ENCODE measurements at places on chromosomes 5 and 9. TPM values are rescaled to one million over a fixed set of nuclear protein-coding genes. Genes with fewer than 3 reads are reported as not detected.

ORM1 gene
- total RNA-seq: not detected

- no peak for DNase-seq
Measured at GRCh38 chr9:124810663-124811355, 33.9 kb downstream of the OLFML2A start.

ADGRD2 gene
- total RNA-seq: not detected

DNA sequence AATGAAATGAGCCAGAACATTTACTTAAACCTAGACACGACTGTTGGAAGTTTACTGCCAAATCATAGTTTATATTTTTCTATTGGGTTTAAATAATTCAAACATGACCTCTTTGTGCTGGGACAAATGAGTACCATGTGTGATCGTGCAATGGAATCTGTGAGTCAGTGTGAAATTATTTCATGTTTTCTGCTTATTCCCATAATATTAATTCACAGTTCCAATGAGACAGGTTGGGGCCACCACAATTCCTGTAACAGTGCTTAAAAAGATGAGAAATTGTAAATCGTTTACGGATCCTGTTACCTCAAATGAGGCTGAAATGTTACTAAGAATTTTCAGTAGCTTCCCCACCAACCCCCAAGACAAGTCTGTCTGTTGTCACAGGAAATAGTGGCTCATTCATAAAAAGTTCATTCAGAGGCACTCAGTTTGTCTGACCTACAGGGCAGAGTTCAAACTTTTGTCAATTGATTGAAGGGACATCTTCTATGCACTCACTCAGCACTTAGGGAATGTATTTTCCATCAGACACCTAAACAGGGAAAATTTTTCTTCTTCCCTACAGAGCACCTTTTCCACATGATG lies 563.9 kb upstream of the ADAMTS16 start:
- DNase-seq: no peak

GRCh38 chr5:37631939-37632338 lies 207.9 kb downstream of the GDNF start:
- DNase-seq: no peak

DNA sequence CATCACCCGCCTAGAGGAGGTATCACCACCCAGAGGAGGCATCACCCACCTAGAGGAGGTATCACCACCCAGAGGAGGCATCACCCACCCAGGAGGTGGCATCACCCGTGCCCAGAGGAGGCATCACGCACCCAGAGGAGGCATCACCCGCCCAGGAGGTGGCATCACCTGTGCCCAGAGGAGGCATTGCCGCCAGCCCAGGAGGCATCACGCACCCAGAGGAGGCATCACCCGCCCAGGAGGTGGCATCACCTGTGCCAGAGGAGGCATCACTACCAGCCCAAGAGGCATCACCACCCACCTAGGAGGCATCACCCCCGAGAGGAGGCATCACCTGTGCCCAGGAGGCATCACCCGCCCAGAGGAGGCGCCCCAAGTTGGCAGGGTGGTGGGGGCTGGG lies 2.6 kb downstream of the NOTCH1 start:
- DNase-seq: no peak

ZER1 gene
- 24.1 TPM for total RNA-seq

- peak; percentile 62 for DNase-seq
Measured at GRCh38 chr9:5438301-5439162, 807 bp upstream of the PLGRKT start.

DNA sequence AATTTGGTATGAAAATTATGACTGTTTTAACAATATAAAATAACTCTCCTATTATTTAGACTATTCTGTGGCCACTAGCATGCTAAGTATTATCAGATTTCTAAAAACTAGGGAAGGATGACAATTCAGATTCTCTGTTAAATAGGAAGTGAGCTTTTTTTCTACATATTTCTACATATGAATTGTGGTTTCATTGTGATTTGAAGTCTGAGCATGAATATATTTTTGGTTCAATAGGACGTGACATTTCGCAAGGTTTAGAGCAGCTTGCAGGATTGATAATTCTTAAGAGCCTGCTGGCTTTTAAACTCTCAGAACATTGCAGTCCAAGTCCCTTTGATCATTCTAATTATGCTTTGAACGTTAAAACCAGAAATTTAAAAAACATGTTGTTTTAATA lies 82.9 kb downstream of the ADGRV1 start:
- DNase-seq: no peak

DNA sequence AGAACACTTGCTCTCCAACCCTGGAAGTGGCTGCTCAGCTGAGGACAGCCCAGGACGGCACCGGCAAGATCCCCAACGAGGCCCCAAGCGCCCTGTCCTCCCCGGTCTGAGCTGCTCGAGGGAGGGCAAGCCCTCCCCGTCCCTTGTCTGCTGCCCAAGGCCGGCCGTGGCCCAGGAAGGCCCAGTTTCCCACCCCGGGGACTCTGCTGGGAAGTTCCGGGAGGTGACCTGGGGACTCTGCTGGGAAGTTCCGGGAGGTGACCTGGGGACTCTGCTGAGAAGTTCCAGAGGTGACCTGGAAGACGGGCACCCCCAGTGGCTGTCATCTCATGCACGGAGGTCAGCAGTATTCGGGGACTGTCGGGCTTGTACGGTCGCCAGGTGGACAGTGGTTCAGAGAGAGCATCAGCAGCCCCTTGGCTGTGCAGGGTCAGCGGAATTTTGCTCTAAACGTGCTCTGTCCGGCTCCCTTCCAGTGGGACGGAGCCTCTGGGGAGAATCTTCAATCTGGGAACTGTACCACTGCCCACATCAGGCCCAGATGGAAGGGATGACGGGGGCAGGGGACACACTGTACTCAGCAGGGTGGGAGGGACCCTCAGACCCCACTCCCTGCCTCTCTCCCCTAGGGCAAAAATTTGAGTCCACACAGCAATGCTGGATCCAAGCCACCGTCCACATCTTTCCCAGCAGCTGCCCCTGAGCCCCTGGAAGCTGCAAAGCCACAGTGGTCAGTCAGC lies 7.2 kb downstream of the NACC2 start:
- DNase-seq: no peak

GRCh38 chr9:19650312-19650711 lies 138.5 kb downstream of the SLC24A2 start:
- DNase-seq: no peak

DNA sequence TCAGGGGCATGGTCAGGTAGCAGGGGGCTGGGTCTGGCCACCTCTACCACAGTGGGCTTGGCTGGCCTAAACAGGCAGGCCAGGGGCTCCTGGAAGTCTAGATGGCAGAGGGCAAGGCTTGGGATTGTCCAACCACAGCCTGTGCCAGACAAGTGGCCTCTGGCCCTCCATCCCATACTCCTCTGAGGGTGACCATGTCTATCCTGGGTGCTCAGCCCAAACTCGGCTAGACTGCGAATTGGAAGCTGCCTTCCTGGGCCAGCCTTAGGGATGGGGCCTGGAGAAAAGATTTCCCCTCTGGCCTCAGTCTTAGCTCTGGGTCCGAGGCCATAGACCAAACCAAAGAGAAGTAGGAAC lies 110.5 kb downstream of the PHF2 start:
- no peak for DNase-seq

DNA sequence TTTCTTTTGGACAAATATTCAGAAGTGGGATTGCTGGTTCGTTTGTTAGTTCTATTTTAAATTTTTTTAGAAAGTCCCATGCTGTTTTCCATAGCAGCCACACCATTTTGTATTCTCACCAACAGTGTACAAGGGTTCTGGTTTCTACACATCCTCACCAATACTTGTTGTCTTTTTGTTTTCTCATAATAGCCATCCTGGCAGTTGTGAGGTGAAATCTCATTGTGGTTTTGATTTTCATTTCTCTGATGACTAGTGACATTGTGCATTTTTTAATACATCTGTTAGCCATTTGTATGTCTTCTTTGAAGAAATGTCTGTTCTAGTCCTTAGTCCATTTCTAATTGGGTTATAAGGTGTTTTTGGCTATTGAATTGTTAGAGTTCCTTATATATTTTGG lies 214.3 kb downstream of the ARRDC3 start:
- no peak for DNase-seq

SPINK7 gene
- not detected for total RNA-seq

FCN2 gene
- not detected for total RNA-seq

GRCh38 chr5:128631771-128632170 lies 93.7 kb upstream of the FBN2 start:
- DNase-seq: no peak

GRCh38 chr5:66340786-66341185 lies 196.7 kb downstream of the SREK1 start:
- DNase-seq: no peak

DNA sequence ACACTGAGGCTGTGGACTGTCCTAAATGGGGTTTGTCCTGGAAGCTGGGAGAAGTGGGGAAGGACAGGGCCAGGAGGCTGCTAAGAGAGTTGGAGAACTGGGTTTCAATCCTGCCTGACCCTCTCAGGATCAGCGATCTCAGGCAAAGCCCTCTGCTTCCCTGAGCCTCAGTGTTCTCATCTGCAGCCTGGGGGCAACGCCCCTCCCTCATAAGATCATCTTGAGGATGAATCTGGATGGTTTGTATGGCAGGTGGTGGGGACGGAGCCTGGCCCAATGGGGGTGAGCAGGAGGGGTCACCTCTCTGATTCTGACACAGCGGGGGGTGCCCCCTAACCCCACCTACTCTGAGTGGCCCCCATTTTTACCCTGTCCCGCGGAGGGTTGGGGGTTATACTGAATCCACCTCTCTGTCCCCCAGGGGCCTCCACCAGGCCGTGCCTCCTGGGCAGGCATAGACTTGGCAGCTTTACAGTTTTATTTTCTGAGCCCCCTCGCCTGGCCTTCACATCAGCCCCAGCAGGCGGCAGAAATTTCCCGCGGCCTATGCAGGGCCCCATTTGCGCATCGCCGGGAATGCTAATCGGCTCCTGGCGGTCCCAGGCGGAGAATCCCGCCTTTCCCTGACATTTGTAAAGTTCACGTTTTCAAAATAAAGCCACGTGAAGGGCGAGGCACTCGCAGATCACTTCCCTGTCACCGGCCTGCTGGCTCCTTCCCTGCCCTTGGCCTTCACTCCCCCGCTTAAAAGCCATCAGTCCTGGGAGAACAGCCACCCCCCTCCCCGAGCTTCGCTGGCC lies 17.8 kb upstream of the LAMC3 start:
- DNase-seq: no peak

DNA sequence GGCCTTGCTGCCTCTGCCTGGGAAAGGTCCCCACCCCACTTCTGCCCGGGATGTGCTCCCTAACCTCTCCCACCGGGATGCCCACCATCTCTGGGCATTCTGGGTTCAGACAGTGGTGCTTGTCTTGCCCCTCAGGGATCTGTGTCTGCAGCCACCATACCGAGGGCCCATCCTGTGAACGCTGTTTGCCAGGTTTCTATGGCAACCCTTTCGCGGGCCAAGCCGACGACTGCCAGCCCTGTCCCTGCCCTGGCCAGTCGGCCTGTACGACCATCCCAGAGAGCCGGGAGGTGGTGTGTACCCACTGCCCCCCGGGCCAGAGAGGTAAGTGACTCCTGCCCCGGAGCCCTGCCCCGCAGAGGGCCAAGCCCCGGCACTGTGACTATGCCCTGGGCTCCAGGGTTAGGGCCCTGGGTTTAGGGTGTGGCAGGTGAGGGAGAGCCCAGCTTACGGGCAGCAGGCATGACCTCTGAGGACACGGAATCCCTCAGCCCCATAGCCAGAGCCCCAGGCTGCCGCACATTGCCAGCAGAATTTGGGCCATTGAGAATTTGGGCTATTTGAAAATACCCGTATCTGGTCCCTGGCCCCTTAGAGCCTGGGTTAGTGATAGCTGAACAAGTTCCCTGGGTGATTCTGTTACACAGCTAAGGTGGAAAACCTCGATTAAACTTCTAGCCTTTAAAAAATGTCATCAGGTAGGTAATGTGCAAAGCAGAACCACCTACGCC lies 35.3 kb upstream of the AIF1L start:
- no peak for DNase-seq

DNA sequence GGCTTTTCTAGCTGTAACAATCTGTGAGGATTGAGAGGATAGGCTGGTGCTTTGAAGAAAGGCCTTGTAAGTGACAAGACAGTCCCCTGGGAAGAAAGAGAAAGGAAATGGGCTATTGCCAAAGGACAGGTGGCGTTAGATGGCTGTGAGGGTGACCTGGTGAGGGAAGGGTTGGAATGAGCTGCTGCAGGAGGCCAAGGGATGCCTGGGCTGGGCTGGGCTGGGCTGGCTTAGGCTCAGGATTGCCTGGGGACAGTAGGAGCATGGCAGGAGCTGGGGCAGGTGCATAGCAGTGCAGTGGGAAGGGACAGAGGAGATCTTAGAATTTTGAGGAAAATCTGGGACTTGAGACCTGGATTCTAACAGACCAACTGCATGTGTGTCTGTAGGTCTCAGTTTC lies 9.7 kb upstream of the MYOZ3 start:
- DNase-seq: no peak

GRCh38 chr5:168118042-168118668 lies 173.3 kb upstream of the WWC1 start:
- no peak for DNase-seq

GRCh38 chr5:81400375-81400774 lies 6.4 kb upstream of the ACOT12 start:
- no peak for DNase-seq

RANBP3L gene
- not detected for total RNA-seq

DNA sequence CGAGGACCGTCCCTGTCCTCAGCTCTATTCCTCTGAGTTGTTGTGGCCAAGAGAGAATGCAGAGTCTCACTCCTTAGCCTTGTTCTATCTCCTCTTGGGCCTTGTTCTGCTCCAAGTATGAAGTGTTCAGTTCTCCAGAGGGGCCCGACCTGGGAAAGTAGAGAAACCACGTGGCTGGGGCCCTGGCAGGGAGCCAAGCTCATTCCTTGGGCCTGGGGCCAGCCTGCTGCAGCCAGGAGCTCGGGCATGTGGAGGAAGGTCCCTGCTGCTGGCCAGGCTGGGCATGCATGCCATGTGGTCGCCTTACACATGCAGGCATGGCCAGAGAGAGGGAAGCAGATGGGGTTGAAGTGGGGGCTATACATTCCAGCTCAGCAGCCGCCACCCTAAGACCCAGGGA lies 60.7 kb downstream of the COL27A1 start:
- DNase-seq: no peak

DNA sequence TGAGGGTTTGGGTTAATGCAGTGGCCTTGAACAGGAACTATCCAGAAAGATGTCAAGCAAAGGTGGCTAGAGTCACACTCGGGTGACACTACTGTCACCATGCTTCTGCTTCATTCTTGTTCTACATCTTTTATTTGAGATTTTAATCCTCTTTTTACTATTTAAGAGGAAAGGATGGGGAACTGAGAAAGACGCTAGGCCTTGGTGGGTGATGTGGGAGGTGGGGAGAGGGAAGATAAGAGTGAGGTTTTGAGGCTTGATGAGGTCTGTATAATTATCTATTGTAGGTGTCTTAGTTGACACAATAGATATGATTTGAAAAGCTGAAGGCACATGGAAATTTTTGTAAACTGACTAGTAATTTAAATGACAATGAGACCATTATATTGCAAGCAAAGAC lies 3.5 kb upstream of the BASP1 start:
- DNase-seq: no peak

- no peak for DNase-seq
Measured at GRCh38 chr5:60722416-60722815, 22.4 kb upstream of the DEPDC1B start.

All from activated CD4-positive, alpha-beta memory T cell treated with anti-CD3 and anti-CD28 coated beads, Interleukin-2, amount 10 ng/mL, durations not matched to agents 7 days and 5 days (primary cell).